ENCODE measurements at places on chromosomes 5 and 9. TPM values are rescaled to one million over a fixed set of nuclear protein-coding genes. Genes with fewer than 3 reads are reported as not detected.

LCP2 gene
- 304 TPM for total RNA-seq

- DNase-seq: no peak
These were observed 173.0 kb upstream of the DAPK1 start for GRCh38 chr9:87324613-87325194.

LARP1 gene
- 125 TPM for total RNA-seq

SLC6A7 gene
- total RNA-seq: not detected

- no peak for DNase-seq
These were observed 72.8 kb upstream of the PPARGC1B start for GRCh38 chr5:149657324-149657723.

TMEM232 gene
- total RNA-seq: 1.6 TPM

LHFPL2 gene
- 4.3 TPM for total RNA-seq

Measured in T-helper 17 cell (primary cell).